ENCODE measurements at places on chromosomes 12 and 14. TPM values are rescaled to one million over a fixed set of nuclear protein-coding genes. Genes with fewer than 3 reads are reported as not detected.

DNA sequence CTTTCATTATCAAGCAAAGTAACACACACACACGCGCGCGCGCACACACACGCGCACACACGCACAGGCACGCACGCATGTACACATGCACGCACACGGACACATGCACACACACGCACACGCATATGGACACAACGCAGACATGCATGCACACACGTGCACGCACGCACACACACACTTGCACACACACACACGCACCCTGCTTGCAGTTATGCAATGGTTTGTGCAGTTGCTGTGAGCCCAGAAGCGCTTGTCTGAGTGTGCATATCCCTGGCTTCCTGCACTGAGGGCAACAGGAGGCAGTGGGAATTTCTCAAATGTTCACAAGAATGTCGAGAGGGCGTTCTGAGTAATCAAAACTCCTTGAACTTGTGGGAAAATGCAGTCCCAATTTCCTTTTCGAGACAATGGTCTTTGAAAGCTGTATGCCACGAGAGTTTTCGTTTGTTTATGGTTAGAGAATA is 41.6 kb downstream of the NFKBIA start:
- no peak overlapping the region for H3K27ac ChIP-seq
- no peaks in the 10 kb centered on the region for H3K36me3 ChIP-seq
- DNase-seq, result no peak
- H3K4me1 ChIP-seq, result peaks cover 42% of the 10 kb centered on the region
- H3K4me3 ChIP-seq, result no peak overlapping the region
- H3K27me3 ChIP-seq, result no peaks in the 10 kb centered on the region

- H3K4me3 ChIP-seq, result no peak overlapping the region
- no peak for DNase-seq
- H3K27ac ChIP-seq, result no peak overlapping the region
- H3K4me1 ChIP-seq, result peaks cover 2% of the 10 kb centered on the region
These were observed 36.3 kb upstream of the TSPAN9 start for GRCh38 chr12:3040663-3041544.

- peak overlapping the region; percentile 94 for H3K27ac ChIP-seq
- DNase-seq, result no peak
- no peaks in the 10 kb centered on the region for H3K27me3 ChIP-seq
- H3K36me3 ChIP-seq, result peaks cover 9% of the 10 kb centered on the region
- H3K4me3 ChIP-seq, result peak overlapping the region; percentile 95
- peaks cover 35% of the 10 kb centered on the region for H3K4me1 ChIP-seq
These were observed 1.5 kb downstream of the WNK1 start for GRCh38 chr12:753611-754472.

PIGH gene
- 18.3 TPM for total RNA-seq

DNA sequence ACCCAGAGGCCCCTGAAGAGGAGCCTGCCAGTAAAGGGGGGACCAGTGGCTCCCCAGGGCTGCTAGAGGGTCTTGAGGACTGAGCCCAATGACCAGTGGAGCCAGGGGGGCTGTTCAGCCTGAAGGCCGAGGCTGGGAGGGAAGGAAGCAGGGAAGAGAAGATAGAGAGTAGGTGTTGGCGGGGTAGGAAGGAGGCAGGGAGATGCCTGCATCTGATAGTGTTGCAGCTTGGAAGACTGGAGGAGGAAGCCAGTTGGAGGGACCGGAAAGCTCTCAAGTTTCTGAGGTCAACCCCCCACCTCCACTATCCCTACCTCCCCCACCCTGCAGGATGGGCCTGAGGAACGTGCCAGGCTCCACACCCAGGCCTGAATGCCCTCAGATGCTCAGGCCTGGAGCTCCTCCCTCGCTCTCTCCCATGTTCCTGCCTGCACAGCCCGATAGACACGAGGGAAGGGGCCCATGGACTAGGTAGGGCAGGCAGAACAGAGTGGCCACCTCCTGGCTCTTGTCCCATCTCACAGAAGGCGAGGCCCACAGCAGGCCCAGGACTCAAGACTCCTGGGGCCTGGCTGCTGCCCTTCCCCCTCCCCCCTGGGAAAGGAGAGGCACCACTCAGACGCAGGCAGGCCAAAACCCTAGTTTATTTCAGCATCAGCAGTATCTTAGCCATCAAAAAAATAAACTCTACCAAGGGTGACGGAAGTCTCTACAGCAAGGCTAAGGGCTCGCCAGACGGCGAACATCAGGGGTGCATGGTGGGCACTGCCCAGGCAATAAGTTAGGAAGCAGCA is 3.4 kb downstream of the CKB start:
- H3K36me3 ChIP-seq, result no peaks in the 10 kb centered on the region
- no peak for DNase-seq
- H3K4me3 ChIP-seq, result no peak overlapping the region
- peaks cover 4% of the 10 kb centered on the region for H3K27me3 ChIP-seq

- H3K4me3 ChIP-seq, result no peak overlapping the region
- peaks cover 11% of the 10 kb centered on the region for H3K36me3 ChIP-seq
- no peaks in the 10 kb centered on the region for H3K27me3 ChIP-seq
- no peak overlapping the region for H3K27ac ChIP-seq
- DNase-seq, result no peak
- peaks cover 19% of the 10 kb centered on the region for H3K4me1 ChIP-seq
These were observed 13.9 kb upstream of the PUS1 start for GRCh38 chr12:131915000-131915689.

SYCP3 gene
- total RNA-seq, result not detected

- H3K27ac ChIP-seq, result no peak overlapping the region
- H3K4me1 ChIP-seq, result no peaks in the 10 kb centered on the region
- DNase-seq, result no peak
These were observed 19.3 kb downstream of the ZC2HC1C start for GRCh38 chr14:75088566-75089373.

- DNase-seq, result no peak
- H3K4me3 ChIP-seq, result no peak overlapping the region
- no peaks in the 10 kb centered on the region for H3K4me1 ChIP-seq
- no peak overlapping the region for H3K27ac ChIP-seq
These were observed 58.3 kb downstream of the TMCC3 start for GRCh38 chr12:94592080-94592479.

- H3K36me3 ChIP-seq, result no peaks in the 10 kb centered on the region
- no peaks in the 10 kb centered on the region for H3K27me3 ChIP-seq
- peak; percentile 30 for DNase-seq
These were observed 148.8 kb upstream of the ATF7IP start for GRCh38 chr12:14216405-14217294.

GRCh38 chr12:67624355-67624754 is 24.2 kb upstream of the DYRK2 start:
- no peak for DNase-seq
- H3K27ac ChIP-seq, result no peak overlapping the region
- H3K4me1 ChIP-seq, result no peaks in the 10 kb centered on the region

DNA sequence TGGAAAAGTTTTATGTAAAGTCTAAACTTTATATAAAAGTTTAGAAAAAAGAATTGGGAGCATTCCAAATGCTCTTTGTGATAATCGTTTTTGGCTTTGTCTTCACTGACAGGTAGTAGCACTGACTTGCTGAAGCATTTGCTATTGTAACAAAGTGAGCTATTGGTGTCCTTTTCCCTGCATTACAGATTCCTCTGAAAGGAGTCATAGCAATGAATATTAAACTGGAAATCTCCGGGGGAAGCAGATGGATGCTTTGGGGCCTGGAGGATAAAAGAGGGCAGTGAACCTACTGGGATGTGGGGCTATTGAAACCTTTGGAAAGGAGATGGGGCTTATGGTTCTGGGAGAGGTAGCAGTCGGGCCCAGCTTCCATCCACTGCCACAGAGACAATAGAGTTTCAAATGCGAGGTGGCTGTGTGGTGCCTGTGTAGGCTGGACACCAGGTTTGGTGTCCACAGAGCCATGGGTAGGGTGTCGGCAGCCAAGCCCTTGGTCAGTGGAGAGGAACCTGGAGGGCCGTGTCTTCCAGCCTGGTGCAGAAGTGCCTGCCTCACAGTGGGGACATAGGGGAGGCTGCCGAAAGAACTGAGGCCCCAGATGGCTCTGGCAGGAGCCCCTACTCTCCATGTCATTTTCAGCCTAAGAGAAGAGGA is 10.1 kb downstream of the GSG1 start:
- peaks cover 53% of the 10 kb centered on the region for H3K4me1 ChIP-seq
- H3K4me3 ChIP-seq, result no peak overlapping the region
- peak overlapping the region; percentile 54 for H3K27ac ChIP-seq
- DNase-seq, result no peak
- no peaks in the 10 kb centered on the region for H3K27me3 ChIP-seq

- H3K4me3 ChIP-seq, result no peak overlapping the region
- H3K36me3 ChIP-seq, result peaks cover 8% of the 10 kb centered on the region
- no peaks in the 10 kb centered on the region for H3K27me3 ChIP-seq
- H3K4me1 ChIP-seq, result no peaks in the 10 kb centered on the region
- no peak for DNase-seq
These were observed 67.2 kb downstream of the KDM2B start for GRCh38 chr12:121513464-121514183.

CELA1 gene
- not detected for total RNA-seq

- no peaks in the 10 kb centered on the region for H3K36me3 ChIP-seq
- H3K4me1 ChIP-seq, result peaks cover 7% of the 10 kb centered on the region
- no peak overlapping the region for H3K27ac ChIP-seq
- no peak for DNase-seq
- H3K4me3 ChIP-seq, result no peak overlapping the region
These were observed 106.1 kb downstream of the PTPN11 start for GRCh38 chr12:112524676-112525425.

OR4E2 gene
- total RNA-seq, result not detected

DNA sequence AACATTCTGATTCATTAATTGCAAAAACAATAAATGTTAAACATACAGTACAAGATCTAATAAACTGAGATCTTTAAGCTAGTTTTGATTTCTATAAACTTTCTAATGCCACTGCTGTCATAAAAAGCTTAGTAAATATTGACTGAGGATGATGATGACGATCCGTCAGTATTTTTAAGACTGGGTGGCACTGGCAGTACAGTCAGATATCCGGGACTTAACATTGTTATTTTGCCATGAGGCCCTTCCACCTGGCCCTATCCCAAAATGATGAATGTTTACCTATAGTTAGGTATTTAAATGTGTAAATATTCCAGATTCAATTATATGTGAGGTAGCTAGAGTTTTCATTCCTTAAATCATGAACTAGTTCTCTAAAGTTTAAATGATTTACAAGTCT is 158.5 kb downstream of the FOXA1 start:
- peaks cover 2% of the 10 kb centered on the region for H3K36me3 ChIP-seq
- no peak for DNase-seq
- no peaks in the 10 kb centered on the region for H3K4me1 ChIP-seq
- H3K27ac ChIP-seq, result no peak overlapping the region

DNA sequence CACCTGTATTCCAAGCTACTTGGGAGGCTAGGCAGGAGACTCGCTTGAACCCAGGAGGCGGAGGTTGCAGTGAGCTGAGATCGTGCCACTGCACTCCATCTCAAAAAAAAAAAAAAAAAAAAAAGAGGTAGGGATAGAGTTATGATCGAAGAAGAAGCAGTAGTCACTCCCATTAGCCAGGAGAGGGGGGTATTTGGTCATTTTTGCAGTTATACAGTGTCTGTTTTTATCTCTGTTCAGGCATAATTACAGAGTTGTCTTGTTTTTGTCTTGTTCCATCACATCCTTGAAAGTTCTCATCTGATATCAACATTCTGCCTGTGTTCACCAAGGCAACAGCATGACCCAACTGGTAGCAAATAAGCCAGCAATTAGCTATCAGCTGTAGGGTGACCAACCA is 98.5 kb upstream of the TMPO start:
- H3K27ac ChIP-seq, result peak overlapping the region; percentile 79
- peaks cover 36% of the 10 kb centered on the region for H3K4me1 ChIP-seq

DNA sequence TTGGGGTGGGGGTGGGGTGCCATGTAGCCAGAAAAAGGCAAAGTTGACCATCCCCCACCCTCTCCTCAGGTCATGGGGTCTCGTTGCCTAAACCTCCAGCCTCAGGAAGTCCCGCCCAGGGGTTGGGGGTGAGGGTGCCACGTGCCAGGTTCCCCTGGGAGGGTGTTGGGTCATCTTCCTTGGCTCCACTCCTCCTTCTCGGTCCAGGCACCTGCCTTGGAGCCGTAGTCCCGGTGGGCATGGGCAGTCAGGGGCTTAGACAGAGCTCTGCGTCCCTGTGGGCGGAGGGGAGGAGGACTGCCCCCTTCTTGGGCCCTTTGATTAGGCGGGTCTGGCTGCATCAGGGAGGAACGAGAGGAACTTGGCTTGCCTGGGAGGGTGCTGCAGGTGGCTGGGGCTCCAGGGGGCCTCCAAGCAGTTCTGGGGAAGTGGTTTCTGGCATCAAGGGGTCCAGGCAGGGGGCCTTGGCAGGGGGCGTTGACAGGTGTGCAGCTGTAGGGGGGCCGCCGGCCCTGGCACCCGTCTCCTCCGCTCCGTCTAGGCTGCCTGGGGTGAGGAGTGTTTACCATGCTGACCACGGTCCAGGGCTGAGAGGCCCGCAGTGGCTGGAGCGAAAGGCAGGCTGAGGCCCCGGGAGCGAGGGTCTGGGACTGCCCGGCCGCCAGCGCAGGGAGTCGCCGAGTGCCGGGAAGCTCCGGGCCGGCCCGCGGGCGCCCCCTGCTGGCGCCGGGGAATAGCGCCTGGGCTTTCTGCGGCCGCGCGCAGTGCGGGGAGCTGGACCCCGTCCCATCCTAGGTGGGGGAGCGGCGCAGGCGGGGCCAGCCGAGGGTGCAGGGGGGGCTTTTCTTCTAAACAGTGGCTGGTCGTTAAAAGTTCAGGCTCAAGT is 7.9 kb downstream of the SETD1B start:
- peaks cover 34% of the 10 kb centered on the region for H3K4me1 ChIP-seq
- H3K4me3 ChIP-seq, result peak overlapping the region; percentile 74
- H3K36me3 ChIP-seq, result peaks cover 28% of the 10 kb centered on the region
- peak overlapping the region; percentile 64 for H3K27ac ChIP-seq
- no peaks in the 10 kb centered on the region for H3K27me3 ChIP-seq

DNA sequence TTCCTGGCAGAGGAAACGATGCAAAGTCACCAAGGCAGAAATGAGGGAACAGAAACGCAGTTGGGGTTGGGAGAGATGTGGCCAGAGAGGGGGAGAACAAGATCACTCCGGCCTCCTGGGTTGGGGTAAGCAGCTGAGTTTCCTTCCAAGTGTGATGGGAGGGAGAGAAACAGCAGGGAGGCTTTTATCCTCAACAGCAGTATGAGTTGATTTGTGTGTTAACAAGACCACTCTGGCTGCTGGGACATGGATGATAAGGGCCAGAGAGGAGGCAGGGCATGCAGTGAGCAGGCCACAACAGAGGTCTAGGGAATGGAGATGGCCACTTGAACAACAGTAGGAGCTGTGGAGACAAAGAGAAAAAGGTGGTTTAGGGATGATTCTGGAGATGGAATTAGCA is 66.8 kb downstream of the GLRX5 start:
- no peak overlapping the region for H3K27ac ChIP-seq
- DNase-seq, result no peak
- H3K27me3 ChIP-seq, result peaks cover 28% of the 10 kb centered on the region
- H3K4me3 ChIP-seq, result no peak overlapping the region
- no peaks in the 10 kb centered on the region for H3K4me1 ChIP-seq

SETD1B gene
- 21.0 TPM for total RNA-seq

- H3K36me3 ChIP-seq, result peaks cover 4% of the 10 kb centered on the region
- DNase-seq, result no peak
- no peak overlapping the region for H3K4me3 ChIP-seq
- peaks cover 8% of the 10 kb centered on the region for H3K4me1 ChIP-seq
- no peaks in the 10 kb centered on the region for H3K27me3 ChIP-seq
These were observed 17.3 kb upstream of the TMPRSS12 start for GRCh38 chr12:50825372-50825838.

Measured in osteocyte (in vitro differentiated cells).